Erythroblast (primary cell): ENCODE measurements at places on chromosomes 5 and 9.

DNA sequence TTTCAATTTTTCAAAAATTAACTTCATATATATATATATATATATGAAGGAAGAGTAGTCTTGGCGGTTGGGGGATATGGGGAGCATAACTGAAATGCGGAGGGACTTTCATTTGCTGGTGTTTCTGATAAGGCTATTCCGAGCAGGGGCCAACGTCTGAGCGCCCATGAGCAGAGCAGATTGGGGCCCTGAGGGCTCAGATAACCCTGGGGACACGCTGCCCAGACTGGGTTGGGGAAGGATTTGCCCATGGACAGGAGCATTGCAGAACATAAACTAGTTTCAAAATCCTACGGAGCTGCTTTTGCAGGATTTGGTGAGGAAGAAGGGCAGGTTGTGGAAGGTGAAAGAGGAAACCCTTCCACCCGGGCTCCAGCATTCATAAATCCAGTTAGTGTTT, 240.2 kb downstream of the IRX1 start:
- peak; percentile 56 for DNase-seq

GRCh38 chr5:96344678-96345577, 88.1 kb downstream of the PCSK1 start:
- peak; percentile 70 for DNase-seq

DNA sequence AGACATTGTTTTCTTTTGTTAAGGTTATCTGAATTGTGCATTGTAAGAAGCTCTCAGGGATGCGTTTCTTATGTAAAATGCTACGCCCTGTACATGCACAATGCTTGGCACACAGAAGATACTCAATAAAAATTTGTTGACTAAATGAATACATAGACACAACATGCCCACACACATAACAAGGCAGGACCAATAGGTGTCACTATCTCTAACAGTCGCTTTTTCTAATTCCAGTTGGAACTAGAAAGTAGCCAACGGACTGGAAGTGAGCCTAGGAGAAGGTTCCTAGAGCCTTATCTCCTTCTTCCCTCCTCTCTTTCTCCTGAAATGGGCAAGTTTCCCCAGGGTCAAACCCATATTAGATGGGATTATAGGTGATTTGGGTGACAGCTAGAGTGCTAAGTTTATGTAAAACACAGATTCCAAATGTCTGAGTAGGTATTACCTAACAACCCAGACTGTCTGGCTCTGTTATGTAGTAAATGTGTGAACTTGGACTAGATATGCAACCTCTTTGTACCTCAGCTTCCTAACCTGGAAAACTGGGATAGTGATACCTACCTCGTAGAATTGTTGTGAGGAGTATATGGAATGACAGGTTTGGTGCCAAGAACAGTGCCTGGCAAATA, 603.0 kb downstream of the RAB3C start:
- DNase-seq, result no peak

DNA sequence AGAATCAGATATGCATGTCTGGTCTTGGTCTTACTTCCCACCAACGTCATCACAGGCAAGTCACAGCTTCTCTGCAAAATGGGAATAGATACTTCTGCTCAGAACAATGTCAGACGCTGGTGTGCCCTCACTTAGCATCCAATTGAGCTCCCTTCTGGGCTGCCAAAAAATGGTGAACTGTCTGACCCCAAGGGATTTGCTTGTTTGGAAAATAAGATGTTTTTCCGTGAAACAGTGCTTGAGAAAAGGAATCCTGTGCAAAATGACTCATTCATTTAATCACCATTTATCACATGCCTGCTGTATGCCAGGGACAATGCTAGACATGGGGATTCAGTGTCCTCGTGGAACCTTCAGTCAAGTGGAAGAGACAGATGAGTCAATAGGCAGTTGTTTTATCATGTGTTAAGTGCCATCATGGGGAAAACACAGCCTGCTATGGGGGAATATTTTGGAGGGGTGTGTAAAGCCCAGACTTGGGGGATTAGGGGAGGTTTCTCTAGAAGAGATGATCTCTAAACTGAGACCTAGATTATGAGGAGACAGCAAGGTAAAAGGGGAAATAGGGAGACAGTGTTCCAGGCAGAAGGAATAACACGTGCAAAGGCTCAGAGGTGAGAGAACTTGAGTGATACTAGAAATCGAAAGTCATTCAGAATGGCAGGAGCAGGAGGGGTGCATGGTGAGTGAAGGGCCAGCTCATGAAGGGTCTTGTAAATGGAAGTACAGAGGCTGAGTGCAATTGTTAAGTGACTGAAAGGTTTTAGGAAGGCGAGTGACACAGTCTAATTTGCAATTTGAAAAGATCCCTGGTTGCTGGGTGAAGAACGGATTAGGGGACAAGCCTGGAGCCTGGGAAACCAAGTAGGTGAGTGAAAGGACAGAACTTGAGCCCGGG, 3.9 kb downstream of the NIPAL4 start:
- DNase-seq, result peak; percentile 49

- no peak for DNase-seq
Measured at GRCh38 chr5:63085561-63085960, 506.9 kb downstream of the LRRC70 start.

DNA sequence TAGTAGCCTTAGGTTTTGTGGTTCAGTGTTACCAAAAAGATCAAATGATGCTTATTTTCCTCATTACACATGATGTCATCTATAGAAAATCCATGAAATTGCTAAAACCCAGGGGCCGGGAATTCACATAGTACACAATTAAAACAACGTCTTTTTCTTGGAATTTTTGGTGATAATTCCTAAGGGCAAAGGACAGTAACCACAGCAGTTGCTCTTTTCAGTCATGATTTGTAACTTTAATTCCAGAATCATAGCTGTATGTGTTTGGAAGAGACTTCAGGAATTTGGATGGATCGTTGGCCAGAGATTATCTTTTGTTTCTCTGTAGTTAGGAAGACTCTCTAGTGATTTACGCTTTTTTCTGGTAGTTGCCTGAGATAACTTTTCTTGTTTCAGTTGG, 748.7 kb downstream of the TLE4 start:
- DNase-seq, result no peak

DNA sequence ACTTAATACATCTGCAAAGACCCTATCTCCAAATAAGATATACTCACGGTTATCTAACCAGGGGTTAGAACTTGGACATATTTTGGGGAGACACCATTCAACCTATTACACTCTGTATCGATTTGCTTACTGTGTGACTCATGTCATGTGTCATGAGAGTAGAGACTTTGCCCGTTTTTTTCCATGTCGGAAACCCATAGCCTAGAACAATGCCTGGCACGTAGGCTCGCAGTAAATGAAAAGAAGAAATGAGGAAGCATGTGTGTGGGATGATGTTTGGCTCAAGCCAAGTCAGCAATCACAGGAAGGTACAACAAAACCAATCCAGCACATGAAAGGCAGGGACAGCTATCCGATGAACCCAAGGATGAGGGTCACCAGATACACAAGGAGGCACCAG, 94.6 kb upstream of the DNAH5 start:
- DNase-seq, result no peak

GRCh38 chr5:94314460-94315131, 303.8 kb downstream of the KIAA0825 start:
- no peak for DNase-seq

DNA sequence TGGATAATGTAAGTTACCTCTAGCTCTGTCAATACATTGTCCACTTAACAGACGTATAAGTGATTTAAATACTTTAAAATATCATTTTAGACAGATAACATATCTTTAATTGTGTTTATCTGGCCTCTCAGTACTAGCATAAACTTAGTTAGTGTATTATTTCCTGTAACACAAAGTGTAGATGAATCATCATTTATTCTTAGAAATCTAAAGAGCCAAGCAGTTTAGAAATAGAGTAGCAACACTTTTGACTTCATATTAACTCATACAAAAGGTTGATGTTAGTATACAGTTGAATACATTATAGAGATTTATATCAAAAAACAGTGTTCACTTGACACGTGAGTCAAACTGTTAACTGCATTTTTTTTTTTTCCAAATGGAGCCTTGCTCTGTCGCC, 18.0 kb downstream of the NCBP1 start:
- no peak for DNase-seq

- peak; percentile 19 for DNase-seq
Measured at GRCh38 chr5:69492391-69492922, at the start of gene OCLN. Gene OCLN, plus strand, starts transcription at chr5:69492790. Its CDS starts 11,455 bp downstream, at chr5:69504245.

- no peak for DNase-seq
Measured at GRCh38 chr9:19940811-19941535, 152.1 kb upstream of the SLC24A2 start.

- DNase-seq, result no peak
Measured at GRCh38 chr5:122908662-122909061, 63.2 kb downstream of the SNX24 start.

- DNase-seq, result no peak
Measured at GRCh38 chr5:56456002-56456401, 222.9 kb upstream of the ANKRD55 start.

DNA sequence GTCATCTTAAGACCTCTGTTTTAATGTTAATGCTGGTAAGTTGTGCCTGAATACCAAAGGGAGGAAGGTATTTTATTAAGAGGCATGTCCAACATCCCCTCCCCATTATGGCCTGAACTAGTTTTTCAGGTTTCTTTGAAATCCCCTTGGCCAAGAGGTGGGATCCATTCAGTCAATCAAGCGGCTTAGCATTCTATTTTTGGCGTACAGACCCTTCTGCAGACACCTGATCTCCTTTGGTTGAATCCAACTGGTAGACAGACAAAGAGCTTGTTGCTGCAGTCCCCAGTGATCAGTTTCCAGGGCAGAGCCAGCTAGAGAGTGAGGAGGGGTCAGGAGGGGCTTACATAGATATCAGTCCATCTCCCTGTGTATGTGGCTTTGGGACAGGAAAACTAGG, 7.9 kb upstream of the KCNMB1 start:
- no peak for DNase-seq

DNA sequence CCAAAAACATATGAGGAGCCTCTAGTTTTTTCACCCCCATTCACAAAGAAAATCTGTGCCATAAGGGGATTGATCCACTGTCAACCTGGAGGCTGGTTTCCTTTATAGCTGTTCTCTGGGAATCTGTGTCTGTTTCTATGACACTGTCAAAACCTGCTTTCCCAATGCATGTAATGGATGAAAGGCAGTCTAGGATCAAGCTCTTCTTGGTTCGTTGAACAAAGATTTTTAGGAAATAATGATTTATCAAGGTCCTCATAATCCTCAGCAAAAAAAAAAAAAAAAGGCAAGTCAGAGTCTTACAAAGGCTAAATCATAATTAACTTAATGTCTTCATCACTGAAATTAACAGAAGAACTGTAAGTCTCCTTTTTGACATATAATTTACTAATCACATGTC, 16.0 kb downstream of the EPB41L4A start:
- no peak for DNase-seq

- DNase-seq, result no peak
Measured at GRCh38 chr5:58927181-58927580, 344.3 kb downstream of the RAB3C start.

- DNase-seq, result no peak
Measured at GRCh38 chr5:65041296-65042158, 272.8 kb downstream of the CWC27 start.

GRCh38 chr9:115262952-115263351, 145.0 kb upstream of the TNC start:
- no peak for DNase-seq

- DNase-seq, result no peak
Measured at GRCh38 chr5:156543348-156544145, 216.6 kb downstream of the SGCD start.

DNA sequence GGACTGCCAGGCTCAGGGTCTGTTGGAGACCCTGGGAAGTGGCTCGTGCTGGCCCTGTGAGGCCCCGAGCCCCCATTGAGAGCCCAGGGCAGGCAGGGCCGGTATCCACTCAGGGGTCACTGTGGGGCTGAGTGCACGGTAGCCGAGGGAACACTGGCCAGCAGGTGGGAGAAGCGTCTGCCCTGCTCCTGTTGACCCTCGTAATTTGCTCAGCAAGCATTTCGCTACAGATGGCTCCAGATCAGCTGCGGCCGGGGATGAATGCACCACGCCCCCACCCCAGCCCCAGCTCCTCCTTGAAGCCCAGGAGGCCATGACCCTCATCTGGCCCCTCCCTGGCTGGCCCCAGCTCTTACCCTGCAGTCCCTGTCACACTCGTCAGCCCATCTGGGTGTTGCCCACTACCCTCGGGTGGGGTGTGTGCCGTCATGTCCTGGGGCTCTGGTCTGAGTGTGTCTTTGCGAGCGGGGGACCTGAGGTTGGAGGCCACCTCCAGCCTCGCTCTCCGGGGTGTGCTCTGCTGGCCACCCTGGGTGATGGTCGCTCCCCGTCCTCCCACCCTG, 6.1 kb upstream of the NRARP start:
- DNase-seq, result no peak

- no peak for DNase-seq
Measured at GRCh38 chr9:96519787-96520186, 69.8 kb downstream of the HABP4 start.

- no peak for DNase-seq
Measured at GRCh38 chr5:154498591-154498990, 20.6 kb upstream of the HAND1 start.

DNA sequence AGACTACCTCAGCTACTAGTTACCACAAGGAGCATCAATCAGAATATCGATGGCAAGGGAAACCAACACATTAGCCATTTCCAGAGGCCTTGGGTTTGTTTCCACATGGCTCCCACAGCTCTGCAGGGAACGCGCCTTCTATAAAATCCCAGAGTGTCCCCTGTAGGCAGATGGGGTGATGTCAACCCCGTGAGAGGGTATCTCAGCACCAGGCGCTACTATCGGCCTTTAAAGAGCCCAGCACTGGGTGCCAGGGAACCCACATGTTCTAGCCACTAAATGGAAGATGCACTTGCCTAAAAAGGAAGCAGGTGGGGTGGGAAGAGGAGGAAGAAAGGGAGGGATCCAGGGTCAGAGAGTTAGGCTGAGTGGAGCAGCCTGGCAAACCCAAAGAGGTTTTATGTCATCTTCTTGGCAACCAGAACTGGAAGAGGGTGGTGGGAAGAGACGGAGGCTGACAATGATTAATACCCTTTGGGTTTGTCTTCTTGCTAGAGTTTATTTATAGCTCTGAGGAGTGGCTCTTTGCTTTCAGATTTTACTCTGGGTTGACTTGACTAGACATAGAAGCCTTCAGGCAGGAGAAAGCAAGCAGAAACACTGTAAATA, 19.9 kb downstream of the MACROH2A1 start:
- DNase-seq, result no peak

DNA sequence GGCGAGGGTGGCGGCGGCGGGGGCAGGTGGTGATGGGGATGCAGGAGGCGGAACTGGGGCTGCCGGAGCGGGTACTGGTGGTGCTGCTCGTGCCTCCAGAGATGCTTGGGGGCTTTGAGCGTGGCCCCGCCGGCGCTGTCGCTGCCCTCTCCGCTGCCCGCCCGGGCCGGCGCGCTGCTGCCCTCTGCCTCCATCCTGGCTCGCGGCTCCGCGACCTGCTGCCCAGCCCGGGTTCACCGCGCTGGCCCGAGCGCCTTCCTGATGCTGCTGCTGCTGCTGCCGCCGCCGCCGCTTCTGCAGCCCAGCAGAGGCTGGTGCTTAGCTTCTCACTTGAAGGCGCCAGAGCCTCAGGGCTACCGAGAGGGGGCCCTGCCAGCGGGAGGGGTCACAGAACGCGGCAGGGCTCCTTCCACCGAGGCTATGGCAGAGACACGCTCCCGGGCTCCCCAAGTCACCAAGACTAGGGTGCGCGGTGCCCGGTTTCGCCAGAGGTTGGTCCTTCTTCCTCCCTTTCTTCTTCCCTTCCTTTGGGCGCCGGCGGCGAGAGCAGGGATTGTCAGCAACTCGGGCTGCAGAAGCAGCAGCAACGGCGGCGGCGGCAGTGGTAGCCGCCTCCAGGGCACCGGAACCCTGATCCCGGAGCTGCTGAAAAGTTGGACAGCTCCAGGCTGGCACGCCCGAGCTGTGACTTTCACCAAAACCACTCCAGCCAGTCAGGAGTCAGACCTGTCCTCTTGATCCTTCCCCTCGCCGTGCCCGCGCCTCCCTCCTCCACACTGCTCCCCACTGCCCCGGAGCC, at the start of gene PDE4D:
PDE4D (minus strand) TSS at position 298 of the 799 bp plus-strand sequence.
- DNase-seq, result no peak
